ENCODE measurements at places on chromosomes 2 and 18. TPM values are rescaled to one million over a fixed set of nuclear protein-coding genes. Genes with fewer than 3 reads are reported as not detected.

NT5C1B gene
- total RNA-seq = not detected

C2orf76 gene
- 9.8 TPM for total RNA-seq

DNA sequence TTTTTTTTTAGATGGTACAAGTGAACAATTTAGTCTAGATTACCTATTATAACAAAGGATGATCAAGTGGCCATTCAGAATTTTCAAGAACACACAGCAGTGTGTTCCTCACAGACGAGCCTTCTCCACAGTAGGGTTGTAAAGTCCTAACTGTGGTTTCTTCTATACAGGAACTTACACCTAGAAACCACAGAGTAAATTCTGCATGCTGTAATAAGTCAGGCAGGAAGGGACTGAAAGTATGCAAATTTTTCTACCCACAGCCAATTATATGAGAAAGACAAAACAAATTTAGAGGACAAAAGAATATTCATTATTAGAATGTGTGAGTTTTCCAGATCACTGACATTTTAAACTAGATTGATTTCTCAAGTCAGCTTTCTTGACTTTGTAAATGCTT, 99.5 kb downstream of the RBMS1 start:
- no peak for DNase-seq

DNA sequence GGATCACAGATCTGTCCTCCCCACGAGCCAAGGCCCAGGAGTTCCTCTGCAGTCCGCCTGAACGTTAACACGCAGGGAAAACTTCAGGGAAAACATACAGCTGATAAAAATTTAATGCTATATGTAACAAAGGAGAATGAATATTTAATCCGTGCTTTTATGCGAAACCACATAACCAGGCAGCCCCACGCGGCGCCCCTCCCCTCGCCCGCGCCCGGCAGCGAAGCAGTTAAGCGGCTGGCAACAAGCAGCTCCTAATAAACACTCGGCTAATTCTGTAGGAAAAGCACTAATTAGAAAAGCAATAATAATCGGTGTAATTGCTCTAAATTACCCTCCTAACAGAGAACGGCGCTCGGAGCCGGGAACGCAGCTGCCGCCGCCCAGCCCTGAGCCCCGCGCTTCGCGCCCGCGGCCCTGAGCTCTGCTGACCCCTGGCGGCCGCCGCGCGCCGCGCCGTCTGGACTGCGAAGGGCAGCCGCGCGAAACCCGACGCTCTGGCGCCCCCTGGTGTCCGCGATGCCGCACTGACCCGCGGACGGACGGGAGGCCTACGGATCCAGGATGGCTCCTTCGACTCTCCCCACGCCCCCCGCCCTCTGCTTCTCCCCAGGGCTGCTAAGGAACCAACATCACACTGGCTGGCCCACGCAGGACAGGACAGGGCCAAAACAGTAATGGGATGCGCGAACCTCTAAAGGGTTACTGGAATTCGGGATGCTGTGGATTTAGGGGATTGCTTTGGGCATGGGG, 181.4 kb downstream of the SMAD2 start:
- DNase-seq = peak; percentile 54

- DNase-seq = no peak
These were observed 662.1 kb downstream of the LRP1B start for GRCh38 chr2:141468761-141469160.

DNA sequence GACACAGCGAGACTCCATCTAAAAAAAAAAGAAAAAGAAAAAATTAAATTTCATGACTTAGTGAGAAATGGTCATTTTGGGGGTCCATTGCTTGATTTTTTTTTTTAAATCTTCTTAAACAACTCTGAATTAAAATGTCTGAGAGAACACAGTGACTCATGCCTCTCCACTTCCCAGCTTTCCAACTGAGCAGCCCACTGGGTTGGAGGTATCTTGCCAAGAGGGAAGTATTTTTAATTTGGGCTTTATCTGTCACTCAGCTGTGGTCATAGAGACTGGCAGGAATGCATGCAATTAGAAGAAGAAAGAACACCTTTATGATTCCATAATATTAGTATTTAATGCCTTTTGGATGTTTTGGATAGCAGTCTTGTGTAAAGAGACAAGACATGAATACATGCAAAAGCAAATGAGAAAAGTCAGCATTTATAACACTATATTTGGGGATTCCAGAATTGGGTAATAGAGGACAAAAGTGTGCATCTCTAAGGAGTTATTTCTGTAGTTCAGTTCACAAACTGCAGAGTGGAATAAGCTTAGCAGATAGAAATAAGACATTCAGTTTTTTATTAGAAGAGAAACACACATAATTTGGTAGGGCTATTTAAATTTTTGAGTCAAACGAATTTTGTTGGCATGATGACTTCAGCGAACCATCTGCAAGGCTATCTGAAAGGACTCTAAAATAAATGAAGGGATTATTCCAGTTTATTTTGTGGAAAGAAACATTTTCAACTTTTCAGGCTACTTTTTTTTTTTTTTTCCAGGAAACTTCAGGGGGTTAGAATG, 254.8 kb downstream of the TGIF1 start:
- no peak for DNase-seq

GRCh38 chr2:181070119-181070835, 89.9 kb downstream of the UBE2E3 start:
- DNase-seq = no peak

- DNase-seq = no peak
These were observed 42.6 kb downstream of the MCFD2 start for GRCh38 chr2:46872902-46873603.

FAM117B gene
- total RNA-seq = 44.6 TPM
